Activated CD8-positive, alpha-beta memory T cell treated with anti-CD3 and anti-CD28 coated beads, Interleukin-2, amount 50 U/mL, for 48 hours (primary cell): ENCODE measurements at places on chromosomes 11 and 22.

DNA sequence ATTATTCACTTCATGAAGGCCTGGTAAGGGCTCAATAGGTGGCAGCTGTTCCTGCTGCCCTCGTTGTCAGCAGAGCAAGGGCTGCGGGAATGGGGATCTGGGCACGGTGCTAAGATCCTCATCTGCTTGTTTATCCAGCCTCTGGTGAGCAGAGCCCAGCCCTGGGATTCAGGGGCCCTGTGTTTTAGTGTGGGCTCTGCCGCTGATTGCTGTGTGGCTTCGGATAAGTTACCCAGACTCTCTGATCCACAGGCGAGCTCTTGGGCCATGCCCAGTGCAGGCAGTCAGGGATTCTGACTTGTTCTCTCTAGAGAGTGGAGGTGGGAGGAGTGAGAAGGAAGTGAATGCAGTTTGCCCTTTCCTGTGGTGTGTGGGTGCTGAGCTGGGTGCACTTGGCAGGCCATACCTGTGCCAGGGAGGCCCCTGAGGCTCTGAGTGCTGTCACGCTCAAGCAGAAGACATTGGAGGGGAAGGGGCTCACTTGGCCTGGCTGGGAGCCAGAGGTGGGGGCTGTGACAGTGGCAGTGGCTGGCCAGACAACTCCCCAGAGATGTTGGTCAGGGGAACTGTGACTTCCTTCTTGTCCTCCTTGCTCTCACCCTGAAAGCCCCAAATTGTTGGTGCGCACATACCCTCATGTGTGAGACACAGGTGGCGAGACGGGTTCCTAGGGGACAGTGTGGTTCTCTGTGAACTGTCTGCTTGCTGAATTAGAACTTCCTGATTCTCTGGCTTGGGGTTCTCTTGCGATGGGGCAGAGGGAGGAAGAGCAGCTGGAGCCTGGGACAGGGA is 43.7 kb downstream of the CD82 start:
- DNase-seq: no peak

GRCh38 chr11:98940913-98941312 is 79.8 kb upstream of the CNTN5 start:
- DNase-seq: no peak

DNA sequence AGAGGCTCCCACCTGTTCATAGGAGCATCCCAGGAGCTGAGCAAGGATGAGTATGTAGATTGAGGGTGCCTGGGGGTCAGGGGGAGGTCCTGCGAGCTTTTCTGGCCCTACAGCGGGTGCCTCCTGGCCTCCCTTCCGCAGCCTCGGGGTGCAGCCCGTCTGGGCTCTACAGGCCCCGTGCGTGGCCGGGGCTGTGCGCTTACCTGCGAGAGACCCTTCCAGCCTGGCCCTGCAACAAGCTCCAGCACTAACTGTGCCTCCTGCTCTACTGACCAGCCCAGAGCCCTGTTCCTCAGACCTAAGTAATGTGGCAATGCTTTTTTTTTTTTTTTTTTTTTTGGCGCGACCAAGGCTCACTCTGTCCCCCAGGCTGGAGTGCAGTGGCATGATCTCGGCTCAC is 1129.1 kb downstream of the BRD1 start:
- no peak for DNase-seq

DNA sequence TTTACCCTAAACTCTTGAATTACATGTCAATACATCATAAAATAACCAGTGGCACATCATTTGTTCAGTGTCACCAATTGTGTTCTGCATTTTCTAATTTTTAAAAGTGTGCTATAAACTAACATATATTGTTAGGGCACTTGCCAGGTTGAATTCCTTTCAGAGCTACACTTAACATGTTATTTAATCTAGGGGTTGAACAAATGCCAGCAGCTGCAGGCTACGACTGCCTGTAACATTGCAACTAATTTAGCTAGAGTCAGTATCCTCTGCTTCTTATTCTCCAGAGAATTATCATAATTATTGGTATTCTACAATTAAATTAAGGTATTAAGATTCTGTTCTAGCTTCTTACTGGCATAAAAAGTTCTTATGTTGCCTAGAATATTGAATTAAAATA is 46.4 kb upstream of the ARHGAP42 start:
- DNase-seq: no peak

GRCh38 chr11:61688365-61689163 is 8.4 kb downstream of the DAGLA start:
- DNase-seq: no peak

GRCh38 chr11:77096591-77097019 is 6.0 kb upstream of the OMP start:
- no peak for DNase-seq

GRCh38 chr11:18485913-18486528 is 30.4 kb downstream of the LDHAL6A start:
- no peak for DNase-seq

DNA sequence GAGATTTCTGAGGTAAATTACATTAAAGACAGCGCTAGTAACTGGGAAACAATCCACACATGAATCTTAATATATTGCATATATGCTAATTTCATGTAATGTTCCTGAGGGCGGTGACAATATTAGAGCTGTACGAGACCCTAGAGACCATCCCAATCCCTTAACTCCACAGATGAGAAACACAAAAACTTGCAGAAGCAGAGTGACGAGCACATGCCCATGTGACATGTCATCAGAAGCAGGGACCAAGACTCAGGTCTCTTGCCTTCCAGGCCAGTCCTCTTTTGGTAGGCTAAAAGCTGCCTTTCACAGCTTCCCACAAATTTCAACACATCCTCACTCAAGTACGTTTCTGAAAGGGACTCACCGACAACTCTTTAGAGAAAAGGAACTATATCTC is 11.8 kb downstream of the MAPK1 start:
- DNase-seq: no peak

- DNase-seq: no peak
Observed at GRCh38 chr11:16912692-16913111, 101.5 kb downstream of the PLEKHA7 start.

- DNase-seq: no peak
Observed at GRCh38 chr11:15645201-15645600, 530.5 kb downstream of the INSC start.

DNA sequence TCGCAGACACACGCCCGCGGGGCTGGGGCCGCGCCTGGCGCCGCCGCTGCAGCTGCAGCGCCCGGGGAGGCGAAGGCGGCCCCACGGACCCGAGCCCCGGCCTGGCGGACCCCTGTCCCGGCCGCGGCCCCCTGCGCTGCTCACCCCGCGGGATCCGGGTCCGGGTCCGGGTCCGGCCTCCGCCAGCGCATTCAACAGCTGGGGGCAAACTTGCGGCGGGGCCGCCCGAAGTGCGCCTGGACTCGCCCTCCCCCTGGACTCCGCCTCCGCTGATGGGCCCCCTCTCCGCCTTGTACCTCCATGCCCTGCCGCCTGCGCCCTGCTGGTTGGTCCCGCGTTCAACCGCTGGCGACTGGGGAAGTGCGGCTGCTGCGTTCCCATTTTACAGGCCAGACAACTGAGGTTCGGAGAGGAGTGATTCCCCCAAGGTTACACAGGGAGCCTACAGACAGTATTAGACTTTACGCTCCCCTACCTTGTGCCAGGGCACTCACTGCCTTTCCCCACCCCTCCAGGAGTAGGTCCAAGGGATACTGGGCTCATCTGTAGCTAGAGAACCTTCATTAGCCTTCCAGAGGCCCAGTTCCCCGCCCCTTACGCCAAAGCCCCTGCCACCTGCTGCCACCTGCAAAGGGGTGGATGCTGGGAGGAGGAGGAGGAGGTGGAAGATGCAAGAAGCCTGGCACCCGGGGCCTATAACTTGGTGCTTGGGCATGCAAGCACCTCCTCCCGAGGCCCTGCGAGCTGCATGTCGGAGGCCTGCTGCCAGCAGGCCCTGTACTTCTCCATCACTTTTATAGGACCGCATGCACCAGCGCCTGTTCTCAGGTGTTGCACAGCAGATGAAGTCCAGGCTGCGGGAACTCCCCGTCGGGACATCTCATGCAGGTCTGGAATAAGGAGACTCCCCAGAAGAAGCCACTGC is 694 bp upstream of the ELFN2 start:
- DNase-seq: no peak

DNA sequence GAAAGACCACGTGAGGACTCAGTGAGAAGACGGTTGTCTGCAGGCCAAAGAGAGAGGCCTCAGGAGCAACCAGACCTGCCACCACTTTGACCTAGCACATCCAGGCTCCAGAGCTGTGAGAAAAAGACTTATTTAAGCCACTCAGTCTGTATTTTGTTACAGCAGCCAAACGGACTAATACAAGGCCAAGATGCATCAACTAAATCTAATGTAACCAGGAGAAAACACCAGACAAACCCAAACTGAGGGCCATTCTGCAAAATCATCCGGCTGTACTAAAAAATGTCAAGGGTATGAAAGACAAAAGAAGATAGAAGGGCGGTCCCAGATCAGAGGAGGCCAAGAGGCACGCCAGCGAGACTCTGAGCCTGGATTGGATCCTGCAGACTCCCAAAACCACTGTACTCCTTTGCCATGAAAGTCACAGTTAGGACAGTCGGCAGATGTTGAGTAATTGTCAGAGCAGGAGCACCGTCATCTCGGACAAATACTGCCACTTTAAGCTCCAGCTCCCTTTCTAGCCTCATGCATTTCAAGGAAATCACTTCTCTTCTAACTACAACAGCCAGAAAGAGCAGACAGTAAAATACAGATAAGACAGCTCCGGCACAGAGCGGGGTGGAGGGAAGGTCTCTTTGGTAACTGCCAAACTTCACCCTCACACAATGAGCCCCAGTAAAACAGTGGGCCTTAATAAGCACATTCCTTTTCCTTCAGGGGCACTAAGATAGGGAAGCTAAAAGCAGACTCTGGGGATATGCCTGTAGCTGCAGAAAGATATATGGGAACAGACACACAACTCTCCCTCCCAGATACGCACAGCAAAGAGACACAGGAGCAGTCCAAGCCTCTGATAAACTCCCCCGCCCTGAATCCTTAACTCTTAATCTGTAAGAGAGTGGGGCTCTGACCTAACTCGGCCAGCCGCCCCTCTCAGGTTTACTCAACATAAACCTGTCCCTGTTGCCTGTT is 3.5 kb upstream of the ZP1 start:
- peak; percentile 48 for DNase-seq

- peak; percentile 6 for DNase-seq
Observed at GRCh38 chr11:8258289-8258688, 5.4 kb downstream of the LMO1 start.

DNA sequence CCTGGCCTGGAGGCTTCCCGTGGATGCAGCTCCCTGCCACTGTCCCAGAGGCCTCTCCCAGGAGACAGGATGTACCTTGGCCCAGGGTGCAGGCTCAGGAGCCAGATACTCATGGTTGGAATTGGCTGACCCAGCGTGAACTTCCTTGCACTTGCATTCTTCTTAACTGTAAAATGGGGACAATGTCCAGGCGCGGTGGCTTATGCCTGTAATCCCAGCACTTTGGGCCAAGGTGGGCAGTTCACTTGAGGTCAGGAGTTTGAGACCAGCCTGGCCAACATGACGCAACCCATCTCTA is 20.1 kb upstream of the ST3GAL4 start:
- DNase-seq: no peak

- DNase-seq: no peak
Observed at GRCh38 chr11:58625826-58626460, 3.5 kb downstream of the CNTF start.

DNA sequence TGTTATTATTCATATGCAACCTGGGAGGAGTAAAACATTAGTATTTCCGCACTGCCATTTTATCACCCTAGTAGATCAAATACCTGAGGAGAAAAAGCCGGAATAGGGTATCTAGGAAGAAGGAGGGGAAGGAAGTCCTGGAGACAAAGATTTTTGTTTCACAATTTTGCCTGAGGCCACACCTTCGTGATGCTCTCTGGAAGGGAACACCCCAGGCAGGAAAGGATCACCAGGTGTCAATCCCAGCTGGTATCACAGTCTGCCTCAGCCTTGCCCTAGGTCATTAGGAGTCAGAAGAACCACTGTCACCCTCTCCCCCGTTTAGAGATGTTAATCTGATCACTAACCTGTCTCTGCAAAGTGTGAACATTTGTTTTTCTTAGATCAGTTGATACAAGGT is 35.4 kb upstream of the IGSF9B start:
- no peak for DNase-seq

DNA sequence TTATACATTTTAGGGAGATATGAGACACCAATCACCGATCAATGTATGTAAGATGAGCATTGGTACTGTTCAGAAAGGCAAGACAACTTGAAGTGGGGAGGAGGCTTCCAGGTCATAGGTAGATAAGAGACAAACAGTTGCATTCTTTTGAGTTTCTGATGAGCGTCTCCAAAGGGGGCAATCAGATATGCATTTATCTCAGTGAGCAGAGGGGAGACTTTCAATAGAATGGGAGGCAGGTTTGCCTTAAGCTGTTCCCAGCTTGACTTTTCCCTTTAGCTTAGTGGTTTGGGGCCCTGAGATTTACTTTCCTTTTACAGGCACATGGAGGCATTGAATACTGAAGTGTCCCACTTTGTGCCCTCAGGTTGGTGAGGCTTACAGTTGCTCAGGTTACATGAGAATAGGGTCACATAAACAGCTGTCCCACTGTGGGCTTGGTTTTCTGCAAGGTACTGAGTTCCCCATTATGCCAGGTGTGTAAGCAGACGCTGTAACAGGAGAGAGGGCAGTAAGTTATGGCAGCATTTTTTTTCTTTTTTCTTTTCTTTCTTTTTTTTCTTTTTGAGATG is 129.8 kb upstream of the SERPIND1 start:
- no peak for DNase-seq

- DNase-seq: peak; percentile 58
Observed at GRCh38 chr22:24952837-24953383, 394 bp downstream of the KIAA1671 start.

DNA sequence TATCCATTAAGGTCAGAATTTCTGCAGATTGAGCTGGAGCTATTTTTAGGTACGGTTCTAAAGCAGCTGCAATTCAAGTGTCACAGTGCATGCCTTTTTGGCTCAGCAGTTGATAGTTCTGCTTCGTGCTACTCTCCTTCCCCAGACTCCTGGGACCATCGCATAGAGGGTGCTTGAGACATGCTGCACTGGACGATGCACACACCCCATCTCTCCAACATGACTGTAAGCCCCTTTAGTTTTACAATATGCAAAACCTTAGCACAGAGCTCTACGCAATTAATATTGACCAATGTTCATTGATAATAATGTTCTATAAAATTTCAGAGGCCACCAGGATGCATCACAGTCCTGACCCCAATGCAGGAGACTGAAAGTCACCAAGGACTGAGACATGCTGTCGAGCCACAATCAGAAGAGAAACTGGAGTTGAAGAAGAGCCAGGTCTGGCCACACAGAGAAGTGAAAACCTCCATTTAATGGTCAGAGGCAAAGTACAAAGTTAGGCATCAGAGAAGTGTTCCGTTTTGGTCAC is 120.9 kb upstream of the ZC3H12C start:
- DNase-seq: no peak

DNA sequence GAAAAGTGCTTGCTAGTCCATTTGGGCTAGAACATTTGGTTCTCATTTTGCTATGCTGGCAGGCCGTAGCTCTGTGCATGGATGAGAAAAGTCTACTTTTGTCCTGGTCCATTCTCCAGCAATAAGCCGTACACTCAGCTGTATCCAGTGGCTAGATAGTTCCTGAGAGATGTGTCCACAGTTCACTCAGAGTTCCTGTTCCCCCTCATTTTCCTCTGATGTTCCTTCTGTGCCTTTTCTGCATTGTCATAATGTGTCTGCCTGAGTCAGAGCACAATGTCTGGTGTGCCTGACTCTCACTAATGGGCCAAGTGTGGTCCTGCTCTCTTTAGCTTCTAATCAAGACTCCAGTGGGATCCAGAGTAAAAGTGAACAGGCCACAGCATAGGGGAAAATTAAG is 215.7 kb upstream of the CTSC start:
- no peak for DNase-seq

- DNase-seq: no peak
Observed at GRCh38 chr11:132451942-132452601, 1080.2 kb downstream of the OPCML start.

GRCh38 chr11:12159351-12160099 is 49.1 kb downstream of the MICAL2 start:
- DNase-seq: peak; percentile 44

GRCh38 chr22:43313244-43313889 is 29.8 kb downstream of the SCUBE1 start:
- no peak for DNase-seq
